HFF-Myc (cell line): ENCODE measurements at places on chromosomes 13 and 19.

DNA sequence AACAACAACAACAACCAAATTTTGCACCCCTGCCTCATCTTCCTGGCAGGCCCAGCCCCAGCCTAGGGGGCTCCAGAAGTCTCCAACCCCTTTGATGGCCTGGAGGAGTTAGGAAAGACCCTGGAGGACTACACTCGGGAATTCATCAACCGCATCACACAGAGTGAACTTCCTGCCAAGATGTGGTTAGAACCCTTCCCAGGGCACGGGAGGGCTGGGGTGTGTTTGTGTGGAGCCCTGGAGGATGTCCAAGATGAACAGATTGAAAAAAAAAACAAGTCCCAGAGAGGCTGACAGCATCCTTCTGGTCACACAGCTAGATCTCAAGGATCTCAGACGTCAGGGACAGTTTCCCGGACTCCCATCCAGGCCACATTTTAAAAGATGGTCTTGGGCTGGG, 13.3 kb downstream of the APOC1 start:
- no peak for DNase-seq

- peak; percentile 30 for DNase-seq
Observed at GRCh38 chr13:106038752-106039151, 496.7 kb downstream of the EFNB2 start.

DNA sequence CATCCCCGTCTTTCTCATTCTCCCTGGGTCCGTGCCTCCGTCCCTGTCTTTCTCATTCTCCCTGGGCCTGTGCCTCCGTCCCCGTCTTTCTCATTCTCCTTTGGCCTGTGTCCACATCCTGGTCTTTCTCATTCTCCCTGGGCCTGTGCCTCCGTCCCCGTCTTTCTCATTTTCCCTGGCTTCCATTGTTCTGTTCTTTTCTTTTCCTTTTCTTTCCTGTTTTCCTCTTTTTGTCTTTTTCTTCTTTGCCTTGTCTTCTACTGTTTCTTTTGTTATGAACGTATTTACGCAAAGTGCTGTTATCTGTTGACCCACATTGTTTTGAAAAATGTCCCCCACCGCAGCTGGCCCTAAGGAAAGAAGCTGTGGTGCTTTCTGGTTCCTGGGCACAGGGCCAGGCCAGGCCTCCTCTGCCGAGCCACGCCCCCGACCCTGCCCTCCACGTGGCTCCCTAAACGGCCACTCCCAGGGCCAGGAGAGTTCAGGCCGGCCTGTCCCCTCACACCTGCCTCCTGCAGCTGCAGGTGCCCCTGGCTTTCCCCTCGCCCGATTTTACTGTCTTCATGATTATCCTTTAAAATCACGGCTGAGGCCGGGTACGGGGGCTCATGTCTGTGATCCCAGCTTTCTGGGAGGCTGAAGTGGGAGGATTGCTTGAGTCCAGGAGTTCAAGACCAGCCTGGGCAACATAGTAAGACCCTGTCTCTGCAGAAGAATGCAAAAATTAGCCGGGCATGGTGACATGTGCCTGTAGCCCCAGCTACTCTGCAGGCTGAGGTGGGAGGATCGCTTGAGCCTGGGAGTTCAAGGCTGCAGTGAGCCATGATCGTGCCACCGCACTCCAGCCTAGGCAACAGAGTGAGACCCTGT, 14.0 kb upstream of the TMPRSS9 start:
- no peak for DNase-seq

DNA sequence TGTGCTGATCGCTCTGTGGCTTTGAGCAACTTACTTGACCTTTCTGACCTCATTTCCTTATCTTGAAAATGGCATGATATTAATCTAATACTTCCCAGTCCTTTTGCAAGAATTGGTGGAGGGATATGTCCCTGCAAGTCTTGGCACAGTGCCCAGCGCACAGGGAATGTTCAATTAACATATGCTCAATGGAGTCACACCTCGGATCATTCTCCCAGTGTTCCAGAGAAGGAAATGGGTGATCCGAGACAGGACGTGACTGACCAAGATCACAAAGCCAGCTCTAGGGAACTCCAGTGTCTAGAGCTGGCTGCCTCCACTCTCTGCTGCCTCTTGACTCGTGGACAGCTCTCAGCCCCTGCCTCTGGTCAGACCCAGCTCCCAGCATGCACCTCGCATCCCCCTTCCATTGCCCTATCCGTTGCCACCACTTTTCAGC, 3.6 kb downstream of the CDC42EP5 start:
- DNase-seq = no peak

GRCh38 chr19:46173886-46174480, 25.9 kb downstream of the IGFL2 start:
- DNase-seq = no peak

DNA sequence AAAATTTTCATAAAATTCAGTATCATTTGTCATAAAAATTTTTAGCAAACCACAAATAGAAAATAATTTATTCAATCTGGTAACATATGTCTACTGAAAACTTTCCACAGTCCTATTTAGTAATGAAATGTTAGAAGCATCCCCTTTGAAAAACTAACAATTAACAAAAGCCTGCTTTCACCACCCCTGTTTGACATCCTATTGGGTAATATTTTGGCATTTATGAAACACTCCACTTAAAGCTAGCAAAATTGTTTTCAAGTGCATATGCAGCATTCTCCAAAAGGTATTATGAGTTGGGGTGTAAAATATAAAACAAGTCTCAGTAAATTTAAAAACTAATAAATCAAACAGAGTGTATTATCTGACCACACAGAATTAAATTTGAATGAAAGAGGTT, 189.4 kb downstream of the NBEA start:
- no peak for DNase-seq

DNA sequence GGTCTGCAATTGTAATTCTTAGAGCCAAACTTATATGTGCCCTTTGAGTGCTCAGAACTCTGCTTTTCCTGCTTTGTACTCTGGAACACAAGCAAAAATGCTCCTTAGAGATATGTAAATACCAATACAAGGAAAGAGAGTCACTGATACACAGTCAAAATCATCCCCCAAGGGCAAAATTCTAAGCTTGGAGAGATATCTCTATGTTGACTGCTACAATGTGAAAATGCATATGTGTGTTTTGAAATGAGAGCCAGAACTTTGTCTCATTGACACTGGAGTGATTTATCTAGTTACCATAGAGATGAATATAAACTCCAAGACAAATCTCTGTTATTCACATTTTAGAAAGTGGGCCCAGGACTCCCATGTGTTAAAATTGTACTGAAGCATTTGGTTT, 494.8 kb upstream of the SLITRK1 start:
- no peak for DNase-seq

DNA sequence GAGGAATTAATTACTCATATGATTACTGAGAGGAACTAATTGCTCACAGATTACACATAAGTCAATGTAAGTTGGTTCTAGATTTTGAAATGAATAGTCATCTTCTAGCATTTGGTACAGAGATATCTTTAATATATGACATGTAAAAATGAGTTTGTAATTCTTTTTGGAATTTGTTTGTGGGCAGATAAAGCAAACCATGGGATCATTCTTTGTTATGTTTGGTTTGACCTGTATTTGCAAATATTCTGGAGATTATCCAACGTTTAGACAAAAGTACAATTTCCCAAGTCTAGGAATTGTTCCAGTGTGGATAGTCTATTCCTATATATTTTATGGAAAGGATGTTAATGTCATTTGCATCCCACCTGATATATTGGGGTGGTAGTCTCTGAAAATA, 309.6 kb upstream of the EDNRB start:
- no peak for DNase-seq

DNA sequence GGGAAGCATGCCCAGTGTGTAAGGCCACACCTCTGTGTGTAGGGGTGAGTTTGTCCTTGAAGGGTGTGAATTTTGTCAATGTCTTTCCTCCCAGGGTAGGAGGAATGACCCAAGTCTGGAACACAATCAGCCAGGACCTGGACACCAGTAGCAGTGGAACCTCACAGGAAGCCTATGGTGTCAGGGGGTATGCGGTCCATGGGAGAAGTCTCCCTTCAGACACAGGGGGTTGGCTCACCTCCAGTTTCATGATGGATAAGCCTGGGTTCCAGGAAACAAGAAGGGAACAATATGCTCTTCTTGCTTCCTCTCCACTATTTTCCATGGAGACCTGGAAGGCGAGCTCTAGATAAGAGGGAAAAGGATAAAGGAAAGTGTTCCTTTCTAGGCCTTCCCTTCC, 23.9 kb downstream of the B3GLCT start:
- DNase-seq = no peak
